NK-92 treated with Interleukin-12 subunit alpha and Interleukin-12 subunit beta, amount 100 ng/mL, for 24 hours (cell line): ENCODE measurements at places on chromosomes 1 and 21.

GRCh38 chr1:15974855-15975254 lies 1.0 kb downstream of the ZBTB17 start:
- no peak for DNase-seq

DNA sequence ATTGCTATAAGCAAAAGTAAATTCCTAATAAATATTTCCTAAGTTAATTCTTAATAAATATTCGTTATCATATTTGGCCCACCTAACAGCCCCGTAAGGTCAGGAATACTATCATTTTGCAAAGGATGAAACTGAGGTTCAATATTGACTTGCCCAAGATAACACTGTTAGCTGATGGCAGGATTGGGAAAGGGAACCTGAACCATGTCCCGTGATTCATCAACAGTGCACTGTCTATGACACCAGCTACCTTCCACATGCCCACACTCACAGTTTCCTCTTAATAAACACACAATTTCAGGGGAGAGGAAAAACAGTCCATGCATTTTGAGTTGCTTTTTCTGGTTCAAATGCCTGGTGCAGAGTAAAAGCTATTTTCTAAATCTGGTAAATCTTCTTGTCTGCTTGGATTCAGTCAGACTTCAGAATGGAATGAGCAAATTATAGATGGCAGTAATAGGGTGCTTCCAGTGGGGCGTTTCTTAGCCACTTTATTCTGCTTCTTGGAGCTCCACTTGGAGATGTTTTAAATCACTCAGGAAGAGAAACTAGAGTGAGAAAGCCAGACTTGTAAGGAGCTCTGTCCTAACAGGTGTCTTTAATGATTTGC lies 354.6 kb downstream of the PDE4B start:
- DNase-seq, result no peak

GRCh38 chr1:87169263-87169910 lies 159.3 kb upstream of the LMO4 start:
- DNase-seq, result no peak

- no peak for DNase-seq
These were observed 839.4 kb upstream of the ADAMTS5 start for GRCh38 chr21:27806281-27806680.

- no peak for DNase-seq
These were observed 40.9 kb downstream of the LRP8 start for GRCh38 chr1:53286955-53287354.

- no peak for DNase-seq
These were observed 1.7 kb downstream of the TMCC2 start for GRCh38 chr1:205229399-205229871.

GRCh38 chr1:204178487-204179281 lies 12.5 kb upstream of the REN start:
- DNase-seq, result no peak

DNA sequence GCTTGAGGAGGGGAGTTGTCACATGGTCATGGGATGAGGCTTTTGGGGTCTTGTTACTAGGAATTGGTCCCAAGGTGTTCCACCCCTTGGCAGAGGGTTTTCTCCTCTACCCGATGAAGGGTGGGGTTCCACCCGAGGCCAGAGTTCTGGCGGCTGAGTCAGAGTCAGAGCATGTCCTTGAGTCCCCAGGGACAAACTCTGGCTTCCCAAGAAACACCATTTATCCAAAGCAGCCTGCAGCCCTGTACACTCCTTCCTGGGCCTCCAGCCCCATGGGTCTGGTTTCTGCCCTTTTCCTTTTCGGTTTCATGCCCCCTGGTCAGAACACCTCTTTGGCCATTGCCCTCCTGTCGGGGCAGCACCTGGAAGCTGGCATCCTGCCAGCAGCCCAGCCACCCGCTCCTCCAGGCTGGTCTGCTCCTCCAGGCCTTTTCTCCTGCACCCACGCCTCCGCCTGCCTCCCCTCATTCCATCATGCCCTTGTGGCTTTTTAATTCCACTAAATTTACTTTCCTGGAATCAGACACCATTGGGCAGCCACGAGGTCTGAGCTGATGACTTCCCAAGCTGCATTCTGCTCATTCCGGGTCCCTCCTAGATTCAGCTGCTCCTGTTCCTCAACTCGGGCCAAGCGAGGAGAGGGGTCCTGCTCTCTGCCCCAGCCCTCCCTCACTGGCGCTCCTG lies 301.7 kb upstream of the VAMP3 start:
- no peak for DNase-seq
